ENCODE measurements at places on chromosomes 12 and 14. TPM values are rescaled to one million over a fixed set of nuclear protein-coding genes. Genes with fewer than 3 reads are reported as not detected.

GRCh38 chr12:15231493-15231892, 10.3 kb upstream of the RERG start:
- DNase-seq: no peak

The TOMM20L gene
- not detected for total RNA-seq

DNA sequence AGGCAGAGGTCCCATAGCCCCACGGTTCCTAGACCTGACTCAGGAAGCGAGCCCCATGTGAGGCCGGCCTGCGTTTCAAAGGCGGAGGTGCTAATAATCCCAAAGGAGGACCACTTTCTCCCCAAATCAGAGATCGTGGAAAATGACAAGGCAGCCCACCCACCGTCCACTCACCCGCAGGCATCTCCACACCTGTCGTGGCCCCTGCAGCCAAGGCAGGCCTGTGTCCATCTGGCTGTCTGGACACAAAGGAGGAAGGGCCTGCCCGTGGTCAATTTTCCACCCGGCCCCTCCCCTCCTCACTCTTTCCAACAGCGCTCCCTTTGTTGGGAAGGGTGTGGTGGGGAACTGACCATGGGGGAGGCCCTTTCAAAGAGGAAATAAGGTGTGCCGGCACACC, 125.3 kb upstream of the TMEM132D start:
- DNase-seq: no peak

DNA sequence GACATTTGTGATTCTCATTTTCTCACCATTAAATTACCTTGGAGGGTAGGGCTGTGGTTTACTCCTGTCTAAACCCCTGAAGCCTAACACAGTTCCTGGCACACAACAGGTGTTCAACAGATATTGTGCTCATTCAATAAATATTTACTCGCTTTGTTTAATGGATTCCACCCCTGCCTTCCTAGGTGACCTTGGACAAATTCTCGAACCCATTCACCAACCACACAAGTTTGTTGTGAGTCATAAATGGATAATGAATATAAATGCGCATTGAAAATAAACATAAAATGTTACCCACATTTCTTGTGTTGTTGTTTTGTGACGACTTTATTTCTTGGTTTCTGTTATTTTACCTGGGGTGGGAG, 362 bp upstream of the TSFM start:
- no peak for DNase-seq

DNA sequence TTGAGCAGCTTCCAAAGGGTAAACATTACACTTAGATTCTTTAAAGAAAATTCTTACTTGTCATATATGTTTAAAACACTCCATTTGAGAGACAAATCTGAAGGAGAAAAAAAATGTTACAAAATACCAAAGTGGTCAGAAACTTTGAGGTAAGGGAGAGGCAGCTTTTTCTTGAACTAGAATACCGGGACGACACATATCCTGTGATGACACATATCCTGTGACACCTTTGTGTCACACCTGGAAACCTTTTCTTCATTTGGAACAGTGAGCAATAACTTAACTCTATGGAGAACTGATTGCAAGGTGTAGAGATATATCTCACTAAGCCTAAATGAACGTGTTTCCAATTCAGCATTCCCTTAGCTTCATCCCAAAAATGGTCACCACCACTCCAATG, 4.6 kb upstream of the GRIN2B start:
- no peak for DNase-seq

GRCh38 chr12:10584415-10584814, 29.0 kb downstream of the MAGOHB start:
- no peak for DNase-seq

GRCh38 chr12:1595690-1596347, 1.4 kb upstream of the FBXL14 start:
- DNase-seq: no peak

DNA sequence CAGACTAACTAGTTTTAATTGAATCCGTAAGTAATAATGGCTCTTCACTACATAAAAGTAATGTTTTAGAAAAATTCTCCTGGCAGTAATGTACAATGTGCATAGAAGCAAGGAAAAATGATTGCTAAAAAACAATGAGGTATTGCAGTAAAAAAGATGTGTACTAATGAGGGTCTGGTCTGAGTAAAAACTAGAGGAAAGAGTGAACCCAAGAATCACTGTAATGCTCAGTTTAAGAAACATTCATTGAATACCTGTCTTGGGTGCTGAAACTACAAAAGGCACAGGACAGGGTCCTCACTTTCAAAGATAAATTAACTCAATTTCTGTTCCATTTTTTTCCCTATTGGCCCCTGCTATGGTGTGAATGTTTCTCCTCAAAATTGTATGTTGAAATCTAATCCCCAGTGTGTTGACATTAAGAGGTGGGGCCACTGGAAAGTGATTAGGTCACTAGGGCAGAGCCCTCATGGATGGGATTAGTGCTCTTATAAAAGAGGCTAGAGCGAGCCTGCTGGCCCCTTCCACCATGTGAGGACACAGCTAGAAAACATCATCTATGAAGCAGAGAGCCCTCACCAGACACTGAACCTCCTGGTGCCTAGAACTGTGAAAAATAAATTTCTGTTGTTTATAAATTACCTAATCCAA, 51.6 kb downstream of the RPS6KA5 start:
- peak; percentile 45 for DNase-seq

Measured in right cardiac atrium (tissue), 5 donors.